ENCODE measurements at places on chromosomes 2 and 18. TPM values are rescaled to one million over a fixed set of nuclear protein-coding genes. Genes with fewer than 3 reads are reported as not detected.

The FIGN gene
- 0.89 TPM for total RNA-seq

The KCNF1 gene
- total RNA-seq = 0.22 TPM

The CPO gene
- not detected for total RNA-seq

GRCh38 chr2:82023710-82024109, 1719.2 kb upstream of the LRRTM1 start:
- H3K4me3 ChIP-seq = no peak overlapping the region
- H3K27ac ChIP-seq = no peak overlapping the region
- no peaks in the 10 kb centered on the region for H3K36me3 ChIP-seq
- no peak for DNase-seq

GRCh38 chr2:133142087-133142486, 426.2 kb downstream of the NCKAP5 start:
- no peak for DNase-seq
- no peak overlapping the region for H3K4me3 ChIP-seq
- no peaks in the 10 kb centered on the region for H3K27me3 ChIP-seq
- H3K36me3 ChIP-seq = no peaks in the 10 kb centered on the region
- no peaks in the 10 kb centered on the region for H3K4me1 ChIP-seq
- H3K27ac ChIP-seq = no peak overlapping the region

- no peaks in the 10 kb centered on the region for H3K36me3 ChIP-seq
- DNase-seq = no peak
- H3K4me3 ChIP-seq = no peak overlapping the region
Measured at GRCh38 chr18:58279504-58280175, 235.6 kb downstream of the NEDD4L start.

- no peaks in the 10 kb centered on the region for H3K27me3 ChIP-seq
- H3K4me1 ChIP-seq = no peaks in the 10 kb centered on the region
- no peak overlapping the region for H3K4me3 ChIP-seq
- H3K27ac ChIP-seq = no peak overlapping the region
Measured at GRCh38 chr2:172484253-172484652, 56.9 kb downstream of the ITGA6 start.

- H3K36me3 ChIP-seq = no peaks in the 10 kb centered on the region
- H3K4me3 ChIP-seq = no peak overlapping the region
- no peaks in the 10 kb centered on the region for H3K27me3 ChIP-seq
- H3K27ac ChIP-seq = no peak overlapping the region
Measured at GRCh38 chr18:78099979-78100588, 850.4 kb downstream of the GALR1 start.

DNA sequence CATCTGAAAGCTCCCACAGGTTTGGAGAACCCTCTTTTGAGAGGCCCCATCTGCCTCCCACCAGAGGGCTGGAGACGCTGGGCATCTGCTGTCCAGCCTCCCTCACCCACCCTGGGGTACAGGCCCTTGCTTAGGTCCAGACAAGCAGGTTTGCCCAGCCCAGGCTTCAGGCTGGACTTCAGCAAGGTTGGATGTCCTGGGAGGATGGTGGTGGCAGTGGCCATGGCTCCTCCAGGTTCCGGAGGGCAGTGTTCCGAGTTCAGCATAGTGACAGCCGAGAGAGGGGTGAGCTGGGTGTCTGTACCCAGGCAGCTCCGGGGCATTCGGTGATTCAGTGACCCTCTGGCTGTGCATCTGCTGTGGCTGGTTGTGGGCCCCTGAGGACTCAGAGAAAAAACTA, 58.2 kb upstream of the HDAC4 start:
- H3K36me3 ChIP-seq = no peaks in the 10 kb centered on the region
- no peak overlapping the region for H3K4me3 ChIP-seq
- no peaks in the 10 kb centered on the region for H3K4me1 ChIP-seq
- DNase-seq = peak; percentile 13
- no peak overlapping the region for H3K27ac ChIP-seq

GRCh38 chr2:175393851-175394250, 212.3 kb upstream of the ATP5MC3 start:
- H3K4me3 ChIP-seq = no peak overlapping the region
- H3K36me3 ChIP-seq = no peaks in the 10 kb centered on the region
- DNase-seq = no peak
- H3K4me1 ChIP-seq = no peaks in the 10 kb centered on the region
- H3K27ac ChIP-seq = no peak overlapping the region
- H3K27me3 ChIP-seq = no peaks in the 10 kb centered on the region

- DNase-seq = peak; percentile 80
- peak overlapping the region; percentile 62 for H3K27ac ChIP-seq
- H3K4me3 ChIP-seq = no peak overlapping the region
- H3K27me3 ChIP-seq = no peaks in the 10 kb centered on the region
- peaks cover 6% of the 10 kb centered on the region for H3K4me1 ChIP-seq
Measured at GRCh38 chr2:231379266-231380215, 16.0 kb upstream of the B3GNT7 start.

DNA sequence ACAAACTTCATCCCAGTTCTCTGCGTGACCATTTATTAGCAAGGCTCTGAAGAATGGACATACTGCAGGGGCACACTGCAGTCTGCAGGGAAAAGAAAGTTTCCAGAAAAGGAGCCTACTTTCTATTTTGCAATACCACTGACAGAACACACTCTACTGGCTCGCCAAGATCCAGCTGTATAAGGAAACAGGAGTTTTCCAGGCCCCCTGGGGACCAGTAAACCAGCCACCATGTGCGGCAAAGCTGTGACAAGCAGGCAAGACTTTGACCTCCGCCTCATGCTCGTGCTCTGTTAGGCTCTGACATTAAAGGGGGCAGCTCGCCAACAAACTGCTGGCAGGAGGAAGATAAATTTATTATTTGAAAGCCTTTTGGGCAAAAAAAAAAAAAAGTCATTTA, 67.3 kb downstream of the CCBE1 start:
- no peak overlapping the region for H3K4me3 ChIP-seq
- H3K27ac ChIP-seq = no peak overlapping the region
- DNase-seq = no peak
- H3K4me1 ChIP-seq = no peaks in the 10 kb centered on the region

DNA sequence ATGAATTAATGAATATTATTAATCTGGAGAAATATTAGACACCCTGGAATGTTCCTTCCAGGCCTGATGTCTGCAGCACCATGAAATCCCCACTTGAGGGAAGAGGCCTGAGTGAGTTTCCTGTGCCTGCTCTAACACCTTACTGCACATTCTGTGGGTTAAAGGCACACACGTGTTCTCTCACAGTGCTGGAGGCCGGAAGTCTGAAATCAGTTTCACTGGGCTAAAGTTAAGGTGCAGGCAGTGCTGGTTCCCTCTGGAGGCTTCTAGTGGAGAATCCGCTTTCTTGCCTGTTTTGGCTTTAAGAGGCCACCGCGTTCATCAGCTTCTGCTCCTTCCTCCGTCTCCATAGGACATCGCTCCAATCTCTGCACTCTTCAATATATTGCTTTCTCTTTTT, 48.7 kb downstream of the ACKR3 start:
- DNase-seq = no peak
- no peak overlapping the region for H3K4me3 ChIP-seq
- no peaks in the 10 kb centered on the region for H3K36me3 ChIP-seq
- H3K27me3 ChIP-seq = no peaks in the 10 kb centered on the region
- H3K27ac ChIP-seq = no peak overlapping the region

GRCh38 chr18:10973567-10974203, 175.7 kb downstream of the PIEZO2 start:
- H3K27me3 ChIP-seq = no peaks in the 10 kb centered on the region
- no peaks in the 10 kb centered on the region for H3K36me3 ChIP-seq
- no peaks in the 10 kb centered on the region for H3K4me1 ChIP-seq
- H3K27ac ChIP-seq = no peak overlapping the region

DNA sequence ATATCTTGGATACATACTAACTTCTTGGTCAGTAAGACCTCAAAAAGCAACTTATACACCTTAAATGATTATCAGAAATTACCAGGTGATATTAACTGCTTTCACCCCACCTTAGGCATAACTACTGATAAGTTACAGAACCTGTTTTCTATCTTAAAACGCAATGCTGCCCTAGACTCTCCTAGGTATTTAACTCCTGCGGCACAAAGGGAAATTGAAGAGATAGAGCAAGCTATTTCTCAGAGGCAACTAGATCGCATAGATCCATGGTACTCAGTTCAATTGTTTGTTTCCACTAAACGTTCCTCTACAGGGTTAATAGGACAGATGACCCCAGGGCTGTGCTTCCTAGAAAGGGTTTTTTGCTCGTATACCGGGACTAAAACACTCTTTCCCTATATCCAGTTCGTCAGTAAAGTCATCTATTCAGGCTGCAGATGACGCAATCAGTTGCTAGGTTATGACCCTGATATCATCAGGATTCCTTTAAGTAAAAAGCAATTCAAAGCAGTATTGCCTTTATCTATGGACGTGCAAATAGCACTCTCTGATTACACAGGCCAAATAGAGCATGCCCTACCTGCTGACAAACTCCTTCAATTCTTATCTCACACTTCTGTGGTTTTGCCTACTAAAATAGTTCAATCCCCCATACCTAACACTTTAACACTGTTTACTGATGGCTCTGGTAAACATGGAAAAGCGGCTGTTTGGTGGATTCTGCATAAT, 62.3 kb upstream of the MYO3B start:
- H3K36me3 ChIP-seq = no peaks in the 10 kb centered on the region
- H3K4me1 ChIP-seq = no peaks in the 10 kb centered on the region
- no peaks in the 10 kb centered on the region for H3K27me3 ChIP-seq
- DNase-seq = no peak
- no peak overlapping the region for H3K27ac ChIP-seq

DNA sequence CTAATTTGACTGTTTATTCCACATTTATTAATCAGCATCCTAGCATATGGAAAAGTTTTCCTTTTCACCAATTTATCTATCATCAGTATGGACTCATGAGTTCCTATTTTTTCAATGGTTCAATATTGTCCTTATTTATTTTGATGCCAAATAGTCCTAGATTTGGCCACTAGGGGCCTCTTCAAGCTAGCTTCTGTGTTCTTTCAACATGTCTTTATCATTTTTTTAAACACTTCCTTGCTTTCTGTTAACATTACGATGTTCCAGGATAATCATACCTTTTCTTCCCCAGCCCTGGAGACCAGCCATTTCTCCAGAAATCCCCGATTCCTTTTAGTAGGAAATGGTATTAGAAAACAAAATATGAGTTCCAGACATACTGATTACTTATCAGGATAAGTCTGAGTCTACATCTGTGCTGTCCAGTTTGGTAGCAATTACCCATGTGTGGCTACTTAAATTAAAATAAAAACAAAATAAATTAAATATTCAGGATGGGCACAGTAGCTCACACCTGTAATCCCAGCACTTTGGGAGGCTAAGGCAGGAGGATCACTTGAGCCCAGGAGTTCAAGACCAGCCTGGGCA, 70.6 kb downstream of the RPE start:
- H3K27me3 ChIP-seq = no peaks in the 10 kb centered on the region
- DNase-seq = no peak
- H3K4me3 ChIP-seq = no peak overlapping the region

GRCh38 chr18:43772907-43773306, 495.6 kb upstream of the SYT4 start:
- H3K27ac ChIP-seq = no peak overlapping the region
- H3K36me3 ChIP-seq = no peaks in the 10 kb centered on the region
- no peak for DNase-seq
- H3K4me3 ChIP-seq = no peak overlapping the region
- H3K4me1 ChIP-seq = no peaks in the 10 kb centered on the region

GRCh38 chr18:79637921-79638909, 41.4 kb upstream of the CTDP1 start:
- H3K4me1 ChIP-seq = no peaks in the 10 kb centered on the region
- H3K27me3 ChIP-seq = peaks cover 12% of the 10 kb centered on the region
- H3K27ac ChIP-seq = no peak overlapping the region
- H3K36me3 ChIP-seq = no peaks in the 10 kb centered on the region
- no peak for DNase-seq
- H3K4me3 ChIP-seq = no peak overlapping the region

- no peak overlapping the region for H3K27ac ChIP-seq
- no peak for DNase-seq
- no peaks in the 10 kb centered on the region for H3K36me3 ChIP-seq
- H3K27me3 ChIP-seq = no peaks in the 10 kb centered on the region
- no peak overlapping the region for H3K4me3 ChIP-seq
Measured at GRCh38 chr18:75183524-75183923, 25.4 kb downstream of the PTGR3 start.

DNA sequence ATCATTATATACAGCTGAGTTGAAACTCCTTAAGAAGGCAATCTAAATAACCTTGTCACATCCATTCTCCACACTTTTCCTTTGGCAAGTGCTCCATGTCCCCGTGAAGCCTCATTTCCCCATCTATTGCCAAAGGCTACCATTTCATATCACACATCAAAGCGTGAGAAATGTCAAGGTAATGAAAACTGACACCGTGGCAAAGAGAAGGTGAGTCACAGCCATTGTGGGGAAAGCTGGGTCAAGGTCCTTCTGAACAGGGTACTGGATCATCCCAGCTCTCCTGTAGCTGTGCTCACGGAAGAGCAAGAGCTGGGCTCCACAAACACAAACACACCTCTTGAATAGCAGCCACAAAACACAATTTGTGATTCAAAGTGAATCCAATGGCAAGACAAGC, 58.2 kb upstream of the REG3G start:
- no peak for DNase-seq
- H3K27me3 ChIP-seq = no peaks in the 10 kb centered on the region
- H3K4me1 ChIP-seq = no peaks in the 10 kb centered on the region

DNA sequence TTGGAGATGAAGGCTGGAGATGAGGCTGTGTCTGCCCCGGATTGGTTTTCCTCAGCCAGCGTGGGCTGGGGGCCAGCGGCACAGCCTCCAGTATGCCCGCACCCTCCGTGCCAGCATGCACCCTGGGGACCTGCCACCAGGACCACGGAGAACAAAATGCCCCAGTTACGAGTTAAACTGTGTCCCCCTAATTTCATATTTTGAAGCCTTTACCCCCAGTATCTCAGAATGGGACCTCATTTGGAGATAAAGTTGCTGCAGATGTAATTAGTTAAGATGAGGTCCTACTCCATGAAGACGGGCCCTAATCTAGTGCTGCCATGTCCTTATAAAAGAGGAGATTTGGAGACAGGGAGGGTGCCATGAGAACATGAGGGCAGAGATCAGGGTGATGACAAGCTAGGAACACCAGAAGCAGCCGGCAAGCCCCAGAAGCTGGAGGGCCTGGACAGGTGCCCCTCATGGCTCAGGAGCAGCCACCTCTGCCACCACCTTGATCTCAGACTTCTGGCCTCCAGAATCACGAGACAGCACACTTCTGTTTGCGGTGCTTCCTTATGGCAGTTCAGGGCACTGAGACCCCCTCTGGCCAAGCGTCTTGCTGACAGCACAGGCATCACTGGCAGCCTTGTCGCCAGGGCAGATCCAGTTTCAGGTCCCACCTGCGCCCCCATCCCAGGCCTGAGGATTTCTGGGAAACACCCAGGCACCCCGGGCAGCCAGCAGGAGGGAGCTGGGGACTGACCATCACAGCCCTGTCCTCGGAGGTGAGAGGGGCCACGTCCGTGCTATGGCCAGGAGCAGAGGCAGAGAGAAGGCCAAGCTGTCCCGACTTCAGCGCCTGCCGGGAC, 29.4 kb downstream of the KIF1A start:
- H3K27ac ChIP-seq = no peak overlapping the region
- no peaks in the 10 kb centered on the region for H3K27me3 ChIP-seq
- DNase-seq = no peak
- no peaks in the 10 kb centered on the region for H3K4me1 ChIP-seq

GRCh38 chr2:46982351-46983064, 66.9 kb upstream of the MCFD2 start:
- H3K4me1 ChIP-seq = peaks cover 11% of the 10 kb centered on the region
- H3K27me3 ChIP-seq = no peaks in the 10 kb centered on the region
- peak overlapping the region; percentile 42 for H3K27ac ChIP-seq
- no peaks in the 10 kb centered on the region for H3K36me3 ChIP-seq

Data from colonic mucosa (tissue), 4 donors.